ENCODE measurements at places on chromosomes 5 and 9.

- no peak for DNase-seq
Measured at GRCh38 chr5:143758750-143759149, 53.2 kb upstream of the HMHB1 start.

DNA sequence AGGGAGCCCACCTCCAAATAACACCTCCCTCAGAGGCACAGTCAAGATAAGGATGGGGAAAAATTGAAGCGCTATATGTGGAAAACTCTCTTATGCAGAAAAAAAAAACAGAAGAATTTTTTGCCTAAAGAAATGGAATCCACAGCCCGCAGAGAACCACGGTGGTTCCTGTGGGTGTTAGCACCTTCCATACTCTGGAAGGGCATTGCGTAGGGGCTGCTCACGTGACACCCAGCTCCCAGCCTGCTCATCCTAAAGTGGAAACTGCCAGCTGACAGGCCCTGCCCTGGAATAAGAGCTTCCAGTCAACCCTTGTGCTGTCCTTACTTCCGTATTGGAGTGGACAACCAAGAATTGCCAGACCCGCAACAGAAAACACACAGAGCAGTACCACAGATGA is 142.5 kb downstream of the FSTL4 start:
- DNase-seq: no peak

- no peak for DNase-seq
Measured at GRCh38 chr5:106862450-106863193, 808.1 kb downstream of the EFNA5 start.

DNA sequence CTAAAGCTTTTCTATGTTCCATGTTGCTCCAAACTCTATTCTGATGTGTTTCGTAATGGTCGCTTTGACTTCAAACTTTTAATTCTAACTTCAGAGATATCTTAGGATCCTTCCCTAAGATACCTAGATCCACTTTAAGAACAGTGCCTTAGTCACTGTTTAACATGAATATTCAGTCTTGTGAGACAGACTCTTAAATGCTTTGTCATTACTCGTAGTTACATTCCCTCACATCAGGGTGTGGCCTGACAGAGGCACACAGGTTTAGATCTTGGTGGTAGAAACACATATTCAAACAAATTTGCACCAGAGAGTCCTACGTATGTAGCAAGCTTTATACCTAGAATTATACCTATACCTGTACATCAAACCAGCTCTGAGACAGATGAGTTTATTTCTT is 687.0 kb upstream of the C9orf72 start:
- no peak for DNase-seq

DNA sequence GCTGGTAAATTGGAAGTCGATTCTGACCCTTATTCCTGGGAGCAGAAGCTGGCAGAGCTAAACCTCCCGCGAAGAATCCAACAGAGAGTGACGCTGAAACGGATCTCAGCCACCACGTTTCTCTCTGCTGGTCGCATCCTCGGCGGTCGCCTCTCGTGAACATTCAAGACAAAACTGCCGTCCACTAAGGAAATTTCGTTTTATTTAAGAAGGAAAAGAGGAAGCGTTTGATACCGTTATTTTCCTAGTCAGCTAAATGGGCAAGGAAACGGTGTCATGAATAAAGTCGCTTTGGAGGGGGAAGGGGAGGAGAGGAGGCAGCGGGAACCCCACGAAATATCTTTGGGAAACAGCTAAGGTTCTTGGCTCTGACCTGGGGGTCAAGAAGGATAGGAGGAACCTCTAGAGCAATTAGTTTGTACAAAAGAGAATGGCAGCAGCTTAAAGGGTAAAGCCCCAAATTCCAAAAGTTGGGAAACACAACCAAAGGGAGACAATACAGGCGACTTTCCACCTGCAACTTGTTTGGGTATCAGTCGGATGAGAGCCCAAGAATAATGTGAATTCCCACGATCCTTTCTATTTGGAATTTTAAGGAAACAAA is 1.9 kb downstream of the FOXB2 start:
- no peak for DNase-seq

GRCh38 chr5:119393746-119394145 is 37.9 kb downstream of the TNFAIP8 start:
- no peak for DNase-seq

DNA sequence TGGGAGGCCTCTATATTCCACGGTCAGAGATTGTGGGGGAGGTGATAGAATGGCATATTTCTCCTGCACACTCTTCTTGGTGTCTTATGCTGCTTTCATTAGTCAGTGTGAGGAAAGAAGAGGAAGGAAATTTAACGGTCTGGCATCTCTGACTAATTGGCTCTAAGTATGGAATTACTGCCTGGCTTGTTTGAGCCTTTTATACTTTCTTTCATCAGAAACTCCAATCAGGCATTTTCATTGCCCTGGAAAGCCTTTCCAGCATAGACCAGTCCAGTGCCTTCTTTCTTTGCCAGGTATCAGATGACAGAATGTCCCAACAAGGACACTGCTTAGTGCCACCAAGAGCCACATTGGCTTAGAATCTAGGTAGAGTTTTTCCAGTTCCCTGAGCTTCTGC is 30.2 kb downstream of the CYSTM1 start:
- DNase-seq: no peak

DNA sequence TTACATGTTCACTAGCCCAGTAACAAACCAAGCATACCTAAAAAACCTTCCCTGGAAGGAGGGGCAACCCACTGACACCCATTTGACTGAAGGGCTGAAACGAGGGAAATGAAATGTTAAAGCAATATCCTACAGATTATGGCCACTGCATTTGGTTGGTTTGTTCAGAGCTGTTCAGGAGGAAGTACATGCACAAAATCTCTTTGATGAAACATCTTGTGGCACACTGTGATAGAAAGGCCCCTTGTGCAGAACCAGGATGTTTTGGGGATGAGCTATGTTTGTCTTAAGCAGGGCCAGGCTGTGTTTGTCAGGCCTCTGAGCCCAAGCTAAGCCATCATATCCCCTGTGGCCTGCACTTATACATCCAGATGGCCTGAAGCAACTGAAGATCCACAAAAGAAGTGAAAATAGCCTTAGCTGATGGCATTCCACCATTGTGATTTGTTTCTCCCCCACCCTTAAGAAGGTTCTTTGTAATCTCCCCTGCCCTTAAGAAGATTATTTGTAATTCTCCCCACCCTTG is 467.3 kb upstream of the PIK3R1 start:
- no peak for DNase-seq

All from activated T-cell treated with anti-CD3 and anti-CD28 coated beads, Interleukin-2, amount 50 U/mL, for 24 hours (primary cell).